ENCODE measurements at places on chromosomes 1 and 21.

GRCh38 chr1:44822981-44823451 lies 14.7 kb downstream of the BTBD19 start:
- no peak for DNase-seq

GRCh38 chr1:169650551-169650950 lies 20.6 kb upstream of the SELP start:
- DNase-seq: no peak

GRCh38 chr1:7550261-7550865 lies 220.7 kb upstream of the VAMP3 start:
- no peak for DNase-seq

- DNase-seq: no peak
Observed at GRCh38 chr21:42412636-42412933, 8.9 kb downstream of the UBASH3A start.

GRCh38 chr21:42790520-42791065 lies 88.7 kb downstream of the WDR4 start:
- no peak for DNase-seq

All from activated gamma-delta T cell treated with anti-CD3 and anti-CD28 coated beads, Interleukin-2, amount 50 U/mL, for 16 hours (primary cell).